ENCODE measurements at places on chromosomes 16 and 17. TPM values are rescaled to one million over a fixed set of nuclear protein-coding genes. Genes with fewer than 3 reads are reported as not detected.

Gene KRT17
- total RNA-seq: not detected

Gene CD2BP2
- total RNA-seq: 46.5 TPM

Gene KRT39
- total RNA-seq: not detected

Gene WNK4
- total RNA-seq: not detected

DNA sequence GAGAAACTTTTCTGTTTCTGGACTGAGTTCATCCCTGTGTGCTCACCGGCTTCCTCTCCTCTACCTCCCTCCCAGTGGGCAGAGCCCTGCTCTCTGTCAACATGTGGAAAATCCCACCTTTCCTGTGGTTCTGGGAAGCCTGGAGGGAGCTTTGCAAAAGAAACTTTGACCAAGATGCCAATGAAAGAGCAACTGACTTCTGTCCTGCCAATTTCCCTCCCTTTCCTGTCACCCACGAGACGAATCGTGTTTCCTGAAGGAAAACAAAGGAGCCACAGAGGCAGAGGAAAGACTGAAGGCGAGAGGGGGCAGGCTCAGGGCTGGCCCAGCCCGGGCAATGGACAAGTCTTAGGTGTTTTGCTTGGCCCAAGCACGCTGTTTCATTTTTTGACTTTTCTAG is 82.8 kb downstream of the PLCG2 start:
- no peak for DNase-seq

DNA sequence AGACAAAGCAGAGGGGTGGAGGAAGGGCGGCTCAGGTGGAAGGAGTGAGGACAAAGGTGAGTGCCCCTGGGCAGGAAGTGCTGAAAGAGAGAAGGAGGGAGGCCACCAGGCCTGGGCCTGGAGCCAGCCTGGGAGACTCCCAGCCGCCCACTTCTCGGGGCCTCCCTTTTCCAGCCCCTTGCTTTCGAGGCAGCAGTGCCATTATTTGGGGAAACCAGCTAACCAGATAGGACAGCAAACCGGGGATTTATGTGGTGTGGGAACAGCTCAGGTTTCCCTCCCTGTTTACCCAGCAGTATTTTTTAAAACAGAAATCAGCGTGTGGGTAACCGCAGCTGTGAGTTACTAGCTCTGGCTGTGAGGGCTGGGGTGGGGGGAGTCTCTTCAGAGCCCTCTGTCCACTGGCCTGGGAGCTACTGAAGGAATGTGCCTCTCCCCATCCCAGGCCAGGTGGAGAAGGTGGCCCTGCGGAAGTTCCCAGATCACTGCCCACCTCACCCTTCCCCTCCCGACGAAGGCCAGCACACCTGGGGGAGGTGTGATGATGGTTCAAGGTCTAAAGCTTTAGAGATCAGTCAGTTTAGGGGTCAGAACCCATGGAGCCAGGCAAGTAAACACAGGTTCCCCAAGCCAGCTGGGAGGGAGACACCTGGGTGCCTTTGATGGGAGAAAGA is 8.4 kb upstream of the MEOX1 start:
- peak; percentile 36 for DNase-seq

- DNase-seq: no peak
Observed at GRCh38 chr17:62761884-62762283, 46.2 kb downstream of the MARCHF10 start.

DNA sequence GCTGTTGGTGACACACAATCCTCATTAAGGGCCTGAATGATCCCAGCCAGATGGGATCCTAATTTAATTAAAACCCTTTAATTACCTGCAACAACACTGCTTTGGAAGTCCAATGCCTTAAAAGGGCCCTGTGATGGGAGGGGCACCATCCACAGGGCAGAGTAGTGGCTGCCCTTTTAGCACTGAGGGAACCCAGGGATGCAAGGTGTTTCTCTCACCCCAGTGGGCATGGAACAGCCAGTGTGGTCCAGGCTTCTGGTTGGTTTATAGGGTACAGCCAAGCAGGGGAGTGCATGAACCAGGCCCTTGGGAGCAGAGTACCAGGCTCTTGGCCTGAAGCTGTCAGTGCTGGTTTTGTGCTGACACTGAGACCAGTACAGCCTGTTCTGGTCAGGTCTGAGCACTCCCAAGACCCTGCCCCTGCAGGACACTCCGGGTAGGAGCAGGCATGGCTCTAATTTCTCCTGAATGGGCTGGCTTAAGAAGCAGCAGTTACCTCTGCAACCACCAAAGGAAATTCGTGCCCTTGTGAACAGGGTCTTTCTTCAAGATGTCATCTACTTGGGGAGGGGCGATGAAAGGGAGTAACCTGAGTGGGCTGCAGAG is 9.9 kb downstream of the NXPH3 start:
- no peak for DNase-seq

DNA sequence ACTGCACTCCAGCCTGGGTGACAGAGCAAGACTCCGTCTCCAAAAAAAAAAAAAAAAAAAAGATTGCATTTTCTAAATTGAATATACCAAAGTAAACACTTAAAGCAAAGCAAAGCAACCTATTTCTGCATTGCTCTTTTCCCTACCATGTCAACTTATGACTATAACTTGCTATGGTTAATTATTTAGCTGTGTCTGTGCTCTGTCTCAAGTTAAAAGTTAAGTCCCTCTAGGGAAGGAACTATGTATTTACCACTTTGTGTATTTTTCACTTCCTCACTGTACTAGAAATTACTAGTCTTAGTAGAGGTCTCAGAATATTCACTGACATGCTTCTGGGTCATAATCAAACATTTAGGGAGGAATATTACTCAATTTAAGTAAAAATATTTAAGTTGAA is 711.7 kb upstream of the SOX9 start:
- no peak for DNase-seq

DNA sequence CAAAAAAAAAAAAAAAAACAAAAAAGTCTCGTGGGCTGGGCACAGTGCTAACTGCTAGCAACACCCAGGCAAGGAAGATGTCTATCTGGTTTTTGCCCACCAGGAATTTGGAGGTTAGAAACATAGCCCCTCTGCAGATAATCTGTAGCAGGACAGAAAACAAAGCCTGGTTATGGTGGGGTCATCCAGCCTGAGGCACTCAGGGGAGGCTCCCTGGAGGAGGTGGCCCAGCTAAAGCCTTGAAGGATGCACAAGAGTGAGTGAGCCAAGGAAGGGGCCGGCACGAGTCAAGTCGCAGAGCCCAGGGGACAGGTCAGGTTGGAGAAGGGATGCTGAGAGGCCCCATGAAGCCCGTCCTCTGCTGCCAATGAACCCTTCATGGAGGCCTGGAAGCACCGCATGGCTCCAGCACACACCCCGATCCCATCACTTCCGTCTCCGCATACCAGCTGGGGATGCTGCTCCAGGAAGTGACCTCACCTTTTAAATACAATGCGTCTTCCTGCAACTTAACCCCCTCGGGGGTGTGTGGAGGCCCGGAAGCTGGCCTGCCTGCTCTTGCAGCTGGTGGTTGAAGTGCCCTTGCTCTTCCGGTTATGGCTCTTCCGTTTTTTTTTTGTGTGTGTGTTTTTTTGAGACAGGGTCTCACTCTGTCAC is 86.5 kb downstream of the ENGASE start:
- DNase-seq: no peak

DNA sequence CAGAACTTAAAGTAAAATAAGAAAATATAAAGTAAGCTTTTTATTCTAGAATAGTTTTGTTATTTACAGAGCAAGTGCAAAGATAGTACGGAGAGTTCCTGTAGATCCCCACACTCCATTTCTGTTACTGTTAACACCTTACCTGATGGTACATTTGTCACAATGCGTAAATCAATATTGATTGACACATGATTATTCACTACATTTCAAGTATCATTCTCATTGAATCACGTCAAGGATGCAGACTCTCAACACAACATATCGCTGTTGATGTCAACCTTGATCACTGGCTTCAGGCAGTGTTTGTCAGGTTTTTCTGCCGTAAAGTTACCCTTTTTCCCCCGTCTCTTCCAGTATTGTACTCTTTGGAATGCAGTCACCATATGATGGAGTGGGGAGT is 64.2 kb upstream of the WSCD1 start:
- no peak for DNase-seq

- DNase-seq: no peak
Observed at GRCh38 chr16:50651835-50652438, 29.2 kb downstream of the SNX20 start.

DNA sequence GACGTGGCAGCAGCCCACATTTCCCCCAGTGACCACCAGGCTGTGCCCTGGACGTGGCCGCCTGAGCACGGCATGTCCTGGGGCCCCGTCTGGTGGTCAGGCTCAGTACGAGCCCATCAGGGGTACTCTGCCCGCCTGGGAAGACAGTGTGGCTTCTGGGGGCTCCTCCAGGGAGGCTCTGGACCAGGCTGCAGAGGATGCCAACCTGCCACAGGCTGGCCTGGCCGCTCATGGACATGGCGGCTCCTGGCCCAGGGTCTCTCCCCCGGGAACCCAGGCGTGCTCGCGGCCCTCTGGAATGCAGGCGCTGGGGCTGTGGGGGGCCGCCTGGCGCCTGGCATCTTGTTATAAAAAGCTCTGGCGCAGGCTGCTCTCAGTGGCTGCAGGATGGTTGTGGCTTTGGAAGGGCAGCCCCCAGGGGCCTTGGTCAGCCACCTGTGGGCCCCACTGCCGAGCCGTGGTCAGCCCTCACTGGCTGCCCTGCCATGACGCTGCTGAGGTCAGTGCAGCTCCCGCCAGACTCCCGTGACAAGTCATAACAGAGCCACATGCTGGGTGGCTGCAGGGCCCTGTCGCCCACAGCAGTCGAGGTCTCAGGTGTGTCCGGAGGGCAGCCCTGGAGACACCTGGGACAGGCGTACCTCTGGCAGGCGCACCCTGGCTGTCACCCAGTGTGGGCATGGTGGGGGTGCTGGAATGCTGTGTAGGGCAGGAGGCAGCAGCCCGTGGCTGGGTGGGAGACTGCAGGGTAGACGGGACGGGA is 15.0 kb downstream of the CENPX start:
- DNase-seq: no peak

DNA sequence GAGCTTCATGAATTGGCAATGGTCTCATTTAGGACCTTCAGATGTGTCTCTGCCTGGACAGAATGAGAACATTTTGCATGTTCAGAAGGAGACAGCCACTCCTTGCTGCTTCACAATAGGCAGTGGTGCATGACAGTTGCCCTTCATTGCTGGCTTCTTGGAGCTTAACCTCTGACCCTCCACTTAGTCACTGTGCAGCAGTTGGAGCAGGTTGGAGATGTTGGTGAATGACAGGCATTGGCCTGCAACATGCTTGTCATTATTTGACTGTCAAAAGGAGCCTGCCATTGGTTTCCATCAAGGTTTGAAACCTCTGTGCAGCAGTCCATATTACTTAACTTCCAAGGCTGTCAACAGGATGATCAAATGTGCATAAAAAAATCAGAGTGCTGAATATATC is 22.7 kb downstream of the FTO start:
- DNase-seq: no peak

- DNase-seq: no peak
Observed at GRCh38 chr17:5661491-5662125, 77.3 kb upstream of the NLRP1 start.

- no peak for DNase-seq
Observed at GRCh38 chr16:1427473-1428461, 3.1 kb upstream of the PERCC1 start.

DNA sequence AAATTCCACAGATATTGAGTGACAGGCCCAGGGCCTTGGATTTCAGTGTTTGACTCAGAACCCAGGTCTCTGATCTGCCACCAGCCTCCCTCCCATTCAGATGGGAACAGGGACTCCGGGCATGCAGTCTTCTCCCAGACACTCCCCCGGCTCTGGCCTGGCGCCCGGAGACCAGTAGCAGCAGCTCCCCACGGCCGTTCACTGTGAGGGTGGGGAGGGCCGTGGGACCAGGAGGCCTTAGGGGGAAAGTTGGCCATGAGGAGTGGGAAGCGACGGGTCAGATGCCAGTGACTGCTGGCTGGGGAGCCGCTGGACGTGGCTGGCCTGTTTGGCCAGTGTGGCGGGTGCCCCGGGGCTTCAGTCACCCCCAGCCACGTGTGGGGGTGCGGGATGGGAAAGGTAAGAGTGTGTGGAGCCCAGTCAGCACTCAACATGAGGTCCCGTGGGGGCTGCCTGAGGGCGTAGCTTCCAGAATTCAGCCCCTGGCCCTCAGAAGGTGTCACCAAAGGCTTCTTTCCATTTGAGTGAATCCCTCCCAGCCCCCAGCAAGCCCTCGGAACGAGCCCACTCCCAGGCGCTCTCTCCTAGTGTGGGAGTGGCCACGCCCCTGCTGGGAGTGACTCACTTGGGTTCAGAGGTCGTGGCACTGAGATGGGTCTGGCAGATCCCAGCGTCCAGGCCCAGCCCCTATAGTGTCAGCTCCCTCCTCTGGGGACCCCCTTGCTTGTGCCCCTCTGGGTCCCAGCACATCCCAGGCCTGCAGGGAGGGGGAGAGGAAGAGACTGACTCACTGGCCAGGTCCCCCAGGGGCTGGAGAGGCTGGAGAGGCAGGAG is 309.4 kb downstream of the SEC14L1 start:
- peak; percentile 91 for DNase-seq

GRCh38 chr17:67392111-67392510 is 15.0 kb downstream of the PITPNC1 start:
- no peak for DNase-seq

DNA sequence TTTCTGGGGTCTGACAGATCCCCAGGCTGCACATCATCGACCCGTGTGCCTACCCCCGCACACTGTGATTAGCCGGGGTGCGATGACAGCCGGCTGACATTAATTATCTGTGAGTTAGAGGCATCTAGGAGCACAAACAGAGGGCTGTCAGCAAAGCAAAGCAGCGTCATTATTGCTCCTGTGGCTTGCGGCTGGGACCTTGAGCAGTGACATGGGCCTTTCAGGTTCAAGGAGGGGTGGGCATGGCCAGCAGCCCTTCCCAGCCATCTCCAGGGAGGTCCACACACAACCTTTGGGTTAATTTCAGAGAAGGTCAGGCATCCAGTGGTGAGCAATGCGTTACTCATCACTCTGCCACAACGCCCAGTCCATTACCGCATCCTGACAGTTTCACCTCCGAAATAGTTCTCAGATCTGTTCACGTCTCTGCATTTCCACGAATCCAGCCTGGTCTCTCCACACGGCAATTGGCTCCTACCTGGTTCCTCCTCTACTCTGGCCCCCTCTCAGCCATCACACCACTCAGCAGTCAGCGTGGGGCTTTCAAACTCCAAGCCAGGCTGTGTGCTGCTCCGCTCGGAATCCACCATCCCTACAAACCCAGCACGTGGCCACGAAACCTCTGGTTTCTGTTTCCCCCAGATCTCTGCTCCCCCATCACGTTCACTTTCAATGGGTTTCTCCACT is 249.7 kb upstream of the C16orf82 start:
- DNase-seq: no peak

- peak; percentile 70 for DNase-seq
Observed at GRCh38 chr17:21388066-21388465, 11.9 kb downstream of the KCNJ12 start.
